ENCODE measurements at places on chromosomes 3 and 15.

GRCh38 chr3:60542995-60543394, 708.3 kb downstream of the FHIT start:
- DNase-seq = no peak

DNA sequence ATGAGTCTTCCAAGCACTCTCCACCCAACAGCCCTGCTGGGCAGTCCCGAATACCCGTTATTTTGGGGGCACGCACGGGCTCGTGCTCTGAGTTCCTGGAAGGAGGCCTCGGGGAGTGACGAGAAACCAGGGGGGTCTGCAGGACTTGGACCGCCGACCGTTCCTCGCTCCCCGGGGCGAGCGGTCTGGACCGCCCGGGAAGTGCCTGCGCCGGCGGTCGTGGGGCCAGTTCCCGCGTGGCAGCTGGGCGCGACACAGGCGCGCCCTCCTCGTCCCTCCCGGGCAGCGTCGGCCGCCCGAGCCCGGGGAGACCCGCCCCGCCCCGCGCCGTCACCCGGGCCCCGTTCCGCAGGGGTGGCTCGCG, 387 bp downstream of the GNB4 start:
- DNase-seq = no peak

- DNase-seq = no peak
Observed at GRCh38 chr3:192122832-192123594, 604.3 kb downstream of the FGF12 start.

- DNase-seq = no peak
Observed at GRCh38 chr3:61005591-61005990, 245.7 kb downstream of the FHIT start.

GRCh38 chr15:80161468-80162016, 8.7 kb downstream of the FAH start:
- DNase-seq = no peak

DNA sequence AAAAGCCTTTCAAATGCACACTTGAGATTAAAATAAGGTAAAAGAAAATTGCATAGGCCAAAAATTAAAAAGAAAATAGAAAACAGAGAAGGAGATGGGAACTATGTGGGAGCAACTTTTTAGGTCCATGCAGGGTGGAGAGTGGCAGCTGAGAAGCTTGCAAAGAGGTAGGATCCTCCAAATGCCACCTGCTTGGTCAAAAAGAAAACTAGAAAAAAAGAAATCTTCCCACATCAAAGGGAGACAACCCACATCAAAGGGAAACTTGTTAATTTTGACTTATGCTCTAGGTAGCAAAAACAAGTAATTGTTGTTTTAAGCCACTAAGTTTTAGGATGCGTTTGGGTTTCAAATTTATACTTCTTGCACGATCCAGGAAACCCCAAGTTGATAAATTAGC, 342.9 kb downstream of the IL20RB start:
- no peak for DNase-seq

- DNase-seq = no peak
Observed at GRCh38 chr15:62709261-62709660, 333.3 kb upstream of the TPM1 start.

- no peak for DNase-seq
Observed at GRCh38 chr3:124447845-124448244, 282.4 kb upstream of the UMPS start.

DNA sequence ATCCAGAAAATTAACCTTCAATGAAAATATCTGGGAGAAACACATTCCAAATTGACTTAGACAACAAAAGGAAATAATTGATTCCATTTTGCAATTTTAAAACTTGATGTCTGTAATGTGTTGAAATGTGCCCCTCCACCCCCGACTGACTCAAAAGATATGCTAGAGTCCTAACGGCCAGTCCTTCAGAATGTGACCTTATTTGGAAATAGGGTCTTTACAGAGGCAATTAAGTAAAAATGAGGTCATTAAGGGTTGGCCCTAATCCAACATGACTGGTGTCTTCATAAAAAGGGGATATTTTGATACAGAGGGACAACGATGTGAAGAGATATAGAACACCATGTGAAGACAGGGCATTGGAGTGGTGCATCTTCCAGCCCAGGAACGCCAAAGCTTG, 153.9 kb downstream of the PDZRN3 start:
- DNase-seq = no peak

- no peak for DNase-seq
Observed at GRCh38 chr3:76403556-76403955, 618.2 kb upstream of the ZNF717 start.

DNA sequence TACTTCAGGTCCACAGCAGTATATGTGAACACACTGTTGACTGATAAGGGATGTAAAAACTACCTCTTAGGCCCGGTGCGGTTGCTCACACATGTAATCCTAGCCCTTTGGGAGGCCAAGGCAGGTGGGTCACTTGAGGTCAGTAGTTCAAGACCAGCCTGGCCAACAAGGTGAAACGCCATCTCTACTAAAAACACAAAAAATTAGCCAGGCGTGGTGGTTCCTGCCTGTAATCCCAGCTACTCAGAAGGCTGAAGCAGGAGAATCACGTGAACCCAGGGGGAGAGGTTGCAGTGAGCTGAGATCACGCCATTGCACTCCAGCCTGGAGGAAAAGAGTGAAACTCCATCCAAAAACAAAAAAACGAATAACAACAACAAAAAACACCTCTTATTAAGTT, 194.6 kb upstream of the KCNMB2 start:
- no peak for DNase-seq

GRCh38 chr3:43468133-43468532, 153.7 kb downstream of the ANO10 start:
- DNase-seq = no peak

DNA sequence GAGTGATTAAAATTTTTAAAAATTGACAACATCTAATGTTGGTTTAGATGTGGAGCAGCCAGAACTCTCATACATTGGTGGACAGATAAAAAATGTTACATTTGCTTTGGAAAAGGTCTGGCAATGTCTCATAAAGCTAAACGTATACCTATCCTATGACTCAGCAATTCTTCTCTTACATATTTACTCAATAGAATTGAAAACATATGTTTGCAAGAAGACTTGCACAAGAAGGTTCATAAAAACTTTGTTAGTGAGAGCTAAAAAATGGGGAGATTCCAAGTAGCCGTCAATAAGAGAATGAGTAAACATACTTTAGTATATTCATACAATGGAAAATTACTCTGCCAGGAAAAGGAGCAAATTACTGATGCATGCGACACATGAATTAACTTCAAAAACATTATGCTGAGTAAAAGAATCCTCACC, 30.0 kb downstream of the MASP1 start:
- DNase-seq = peak; percentile 97

GRCh38 chr15:86121568-86122225, 42.0 kb downstream of the AGBL1 start:
- no peak for DNase-seq

Measured in BJ (cell line).